ENCODE measurements at places on chromosomes 16 and 17.

DNA sequence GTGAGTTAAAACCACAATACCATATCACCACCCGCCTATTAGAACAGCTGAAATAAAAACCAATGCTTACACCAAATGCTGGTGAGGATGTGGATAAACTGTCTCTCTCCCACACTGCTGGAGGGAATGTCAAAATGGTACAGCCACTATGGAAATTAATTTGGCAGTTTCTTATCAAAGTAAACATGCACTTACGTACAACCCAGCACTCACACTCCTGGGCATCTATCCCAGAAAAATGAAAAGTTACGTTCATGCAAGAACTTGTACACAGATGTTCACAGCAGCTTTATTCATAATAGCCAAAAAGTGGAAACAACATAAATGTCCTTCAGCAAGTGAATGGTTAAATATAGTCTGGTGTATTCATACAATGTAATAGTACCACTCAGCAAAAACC, 173.2 kb upstream of the MYOCD start:
- H3K4me3 ChIP-seq, result no peak overlapping the region
- H3K27me3 ChIP-seq, result no peaks in the 10 kb centered on the region
- H3K4me1 ChIP-seq, result no peaks in the 10 kb centered on the region
- no peak for DNase-seq
- H3K36me3 ChIP-seq, result no peaks in the 10 kb centered on the region
- no peak overlapping the region for H3K27ac ChIP-seq

GRCh38 chr16:8589900-8590688, at the start of gene TMEM114:
Gene TMEM114 (minus strand): TSS chr16:8590511. CDS start chr16:8589838, 673 bp downstream.
- H3K4me3 ChIP-seq, result no peak within 1 kb of the TSS
- H3K27me3 ChIP-seq, result peaks cover 57% of the 10 kb centered on the region
- DNase-seq, result no peak
- H3K27ac ChIP-seq, result no peak within 1 kb of the TSS

DNA sequence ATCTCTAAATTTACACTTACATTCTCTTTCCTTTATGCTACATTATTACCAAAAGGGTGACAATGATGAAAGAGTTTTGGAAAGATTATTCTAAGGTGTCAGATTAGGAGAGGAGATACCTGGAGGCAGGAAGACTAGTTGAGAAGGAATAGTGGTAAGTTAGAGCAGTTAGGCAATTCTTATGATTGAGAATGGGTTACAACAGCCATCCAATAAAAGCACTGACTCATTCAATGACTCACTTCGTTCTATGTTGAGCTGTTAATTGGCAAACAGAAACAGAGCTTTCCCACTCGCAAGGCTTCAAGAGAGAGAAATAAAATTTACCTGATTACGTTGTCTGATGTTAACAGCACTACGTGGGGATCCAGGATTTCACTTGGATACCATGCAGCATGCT, 5.8 kb downstream of the NUP88 start:
- H3K27me3 ChIP-seq, result no peaks in the 10 kb centered on the region
- H3K27ac ChIP-seq, result no peak overlapping the region
- H3K4me1 ChIP-seq, result peaks cover 21% of the 10 kb centered on the region
- H3K36me3 ChIP-seq, result peaks cover 83% of the 10 kb centered on the region

GRCh38 chr17:27504188-27504995, 48.1 kb downstream of the KSR1 start:
- no peaks in the 10 kb centered on the region for H3K4me1 ChIP-seq
- no peak for DNase-seq
- no peak overlapping the region for H3K4me3 ChIP-seq
- no peaks in the 10 kb centered on the region for H3K27me3 ChIP-seq

DNA sequence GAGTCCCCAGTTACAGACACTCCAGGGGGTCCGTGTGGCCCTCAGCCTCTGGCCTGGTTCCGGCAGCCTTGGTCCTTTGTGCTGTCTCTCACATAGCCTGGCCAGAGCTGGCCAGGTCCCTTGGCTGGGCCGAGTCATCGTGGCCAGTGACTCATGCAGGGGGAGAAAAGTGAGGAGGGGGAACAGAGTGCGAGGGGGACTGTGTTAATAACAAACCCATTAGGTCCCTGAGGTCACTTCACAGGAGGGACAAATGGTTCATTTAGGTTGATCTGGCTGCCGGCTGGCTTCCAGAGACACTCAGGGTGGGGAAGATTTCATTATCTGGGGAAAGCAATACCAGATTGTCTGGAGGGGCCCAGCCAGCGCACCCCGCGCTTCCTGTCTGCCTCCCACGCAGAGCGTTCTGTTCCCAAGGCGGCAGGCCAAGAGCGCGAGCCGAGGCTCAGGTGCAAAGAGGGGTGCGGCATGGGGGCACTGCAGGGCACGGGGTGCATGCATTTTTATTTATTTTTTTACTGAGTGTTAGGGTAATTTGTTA, 223.1 kb downstream of the SEC14L1 start:
- no peaks in the 10 kb centered on the region for H3K27me3 ChIP-seq
- peak; percentile 34 for DNase-seq
- H3K4me1 ChIP-seq, result peaks cover 55% of the 10 kb centered on the region
- H3K36me3 ChIP-seq, result no peaks in the 10 kb centered on the region

- no peaks in the 10 kb centered on the region for H3K36me3 ChIP-seq
- H3K27ac ChIP-seq, result no peak overlapping the region
- no peak overlapping the region for H3K4me3 ChIP-seq
- DNase-seq, result no peak
Observed at GRCh38 chr16:24844101-24845030, 1.4 kb upstream of the SLC5A11 start.

DNA sequence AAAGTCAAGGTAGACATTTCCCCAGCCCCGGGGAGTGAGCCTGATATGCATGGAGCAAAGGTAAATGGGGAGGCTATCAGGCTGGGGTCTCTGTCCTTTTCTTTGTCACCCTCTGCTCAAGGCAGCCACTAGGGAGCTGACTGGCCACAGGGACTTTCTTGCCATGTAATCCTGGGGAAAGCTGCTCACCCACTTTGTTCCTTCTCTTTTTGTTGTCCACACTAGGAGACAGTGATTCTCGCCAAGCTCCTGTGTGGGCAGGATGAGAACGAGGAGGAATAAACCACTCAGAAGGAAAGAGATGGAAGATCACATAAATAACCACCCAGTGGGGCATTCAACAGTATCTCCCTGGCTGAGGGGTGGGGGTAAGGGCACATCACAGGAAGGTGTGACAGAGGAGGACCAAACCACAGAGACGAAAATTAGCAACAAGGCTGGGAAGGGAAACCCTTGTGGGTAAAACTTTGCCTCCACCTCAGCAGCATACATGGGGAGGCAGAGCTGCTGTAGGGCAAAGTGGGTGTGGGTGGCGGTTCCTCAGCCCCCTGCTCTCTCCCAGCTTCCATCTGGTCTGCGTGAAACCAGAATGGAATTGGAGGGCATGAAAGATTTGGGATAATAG, 26.2 kb upstream of the CCL1 start:
- no peak for DNase-seq
- no peaks in the 10 kb centered on the region for H3K36me3 ChIP-seq
- no peak overlapping the region for H3K4me3 ChIP-seq
- H3K27ac ChIP-seq, result no peak overlapping the region
- H3K4me1 ChIP-seq, result no peaks in the 10 kb centered on the region

- DNase-seq, result no peak
- H3K36me3 ChIP-seq, result peaks cover 19% of the 10 kb centered on the region
- H3K4me1 ChIP-seq, result no peaks in the 10 kb centered on the region
- H3K27me3 ChIP-seq, result no peaks in the 10 kb centered on the region
- no peak overlapping the region for H3K27ac ChIP-seq
Observed at GRCh38 chr17:19386051-19386929, 700 bp downstream of the MFAP4 start.

- no peak overlapping the region for H3K27ac ChIP-seq
- H3K4me1 ChIP-seq, result no peaks in the 10 kb centered on the region
- H3K36me3 ChIP-seq, result no peaks in the 10 kb centered on the region
Observed at GRCh38 chr17:59972778-59973177, 8.2 kb upstream of the RNFT1 start.

DNA sequence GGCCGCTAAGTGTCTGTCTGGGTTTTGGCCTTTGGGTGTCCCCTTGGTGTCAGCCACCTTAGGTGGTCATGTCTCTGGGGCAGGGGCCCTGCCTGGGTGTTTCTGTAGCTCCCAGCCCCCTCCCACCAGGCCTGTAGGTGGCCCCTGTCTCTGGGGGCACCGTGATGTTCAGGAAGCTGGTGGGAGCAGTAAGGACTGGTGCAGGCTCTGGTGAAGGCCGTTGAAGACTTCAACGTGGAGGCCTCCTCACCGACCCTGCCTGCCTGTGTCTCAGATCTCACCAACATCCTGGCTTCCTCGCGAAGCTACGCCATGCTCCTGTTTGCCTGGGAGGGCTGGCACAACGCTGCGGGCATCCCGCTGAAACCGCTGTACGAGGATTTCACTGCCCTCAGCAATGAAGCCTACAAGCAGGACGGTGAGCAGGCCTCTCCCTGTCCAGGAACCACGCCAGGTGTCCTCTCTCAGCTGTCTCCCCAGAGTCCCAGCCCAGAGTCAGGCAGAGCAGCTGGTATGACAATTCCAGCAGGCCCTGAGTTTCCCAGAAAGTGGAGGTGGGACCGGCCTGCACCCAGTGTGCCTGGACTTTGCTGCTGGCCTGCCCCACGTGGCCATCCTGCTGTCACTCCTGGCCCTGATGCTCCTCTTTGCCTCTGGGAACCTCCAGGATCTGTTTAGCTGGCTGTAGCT, 2.8 kb downstream of the ACE start:
- H3K4me1 ChIP-seq, result peaks cover 26% of the 10 kb centered on the region
- H3K36me3 ChIP-seq, result no peaks in the 10 kb centered on the region
- DNase-seq, result no peak
- no peak overlapping the region for H3K27ac ChIP-seq
- H3K27me3 ChIP-seq, result peaks cover 11% of the 10 kb centered on the region

- H3K27me3 ChIP-seq, result peaks cover 2% of the 10 kb centered on the region
- H3K36me3 ChIP-seq, result no peaks in the 10 kb centered on the region
- DNase-seq, result no peak
- H3K27ac ChIP-seq, result no peak overlapping the region
Observed at GRCh38 chr17:74117999-74118421, 85.5 kb upstream of the RPL38 start.

All from CD4-positive, alpha-beta T cell (primary cell).